Peyer's patch (tissue), 4 donors: ENCODE measurements at places on chromosomes 1 and 21.
A peak's percentile ranks its signal among the peaks of the same experiment; 100 is the strongest.

- DNase-seq: no peak
These were observed 71.6 kb downstream of the SH3BGR start for GRCh38 chr21:39523399-39523798.

DNA sequence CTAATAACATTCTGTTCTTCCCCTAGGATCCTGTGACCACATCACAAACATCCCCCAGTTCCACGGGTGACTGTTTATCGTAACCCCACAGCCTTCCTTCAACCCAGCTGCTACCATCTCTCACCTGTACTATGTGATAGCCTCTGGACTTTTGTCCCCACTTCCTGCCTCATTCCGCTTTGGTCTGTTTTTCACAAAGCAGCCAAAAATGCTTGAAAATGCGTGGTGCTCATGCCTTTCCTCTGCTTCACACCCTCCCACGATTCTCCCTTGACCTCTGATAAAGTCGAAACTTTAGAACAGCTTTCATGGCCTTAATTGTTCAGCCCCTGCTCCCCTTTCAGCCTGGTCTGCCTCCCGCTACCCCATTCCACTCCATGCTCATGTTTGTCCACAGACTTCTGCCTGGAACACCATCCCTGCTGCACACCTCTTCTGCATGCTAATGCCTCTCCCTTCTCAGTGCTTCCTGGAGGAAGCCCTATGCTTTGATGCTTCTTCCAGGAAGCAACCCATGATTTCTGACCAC lies 165.6 kb downstream of the PLPP3 start:
- DNase-seq: no peak

DNA sequence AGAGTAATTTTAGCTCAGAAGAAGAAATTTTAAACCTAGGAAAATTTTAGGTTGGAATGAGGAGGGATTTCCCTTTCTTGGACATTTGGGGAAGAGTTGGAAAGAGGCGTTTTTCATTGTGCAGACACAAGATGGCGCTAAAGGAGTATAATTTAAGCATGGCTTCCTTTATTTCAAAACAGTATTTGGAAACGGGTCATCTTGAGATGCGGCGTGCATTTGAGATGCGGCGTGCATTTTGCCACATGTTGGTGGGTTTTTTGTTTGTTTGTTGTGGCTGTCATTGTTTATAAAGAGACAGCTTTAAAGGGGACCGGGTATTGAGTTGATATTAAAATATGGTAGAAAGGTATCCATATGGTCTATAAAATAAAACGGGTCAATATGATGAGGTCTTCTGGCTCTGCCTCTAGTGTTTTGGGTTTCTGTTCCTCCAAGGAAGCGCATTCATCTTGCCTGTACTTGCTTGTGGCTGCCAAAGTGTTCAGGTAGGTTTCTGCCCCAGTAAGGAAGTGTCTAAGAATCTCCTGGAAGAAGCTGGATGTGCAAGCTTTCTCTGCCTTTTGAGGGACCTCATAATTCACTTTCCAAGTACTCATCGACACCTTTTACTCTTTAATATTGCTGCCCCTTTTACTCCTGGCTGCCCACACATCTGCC lies 210.3 kb downstream of the SLC35F3 start:
- no peak for DNase-seq

DNA sequence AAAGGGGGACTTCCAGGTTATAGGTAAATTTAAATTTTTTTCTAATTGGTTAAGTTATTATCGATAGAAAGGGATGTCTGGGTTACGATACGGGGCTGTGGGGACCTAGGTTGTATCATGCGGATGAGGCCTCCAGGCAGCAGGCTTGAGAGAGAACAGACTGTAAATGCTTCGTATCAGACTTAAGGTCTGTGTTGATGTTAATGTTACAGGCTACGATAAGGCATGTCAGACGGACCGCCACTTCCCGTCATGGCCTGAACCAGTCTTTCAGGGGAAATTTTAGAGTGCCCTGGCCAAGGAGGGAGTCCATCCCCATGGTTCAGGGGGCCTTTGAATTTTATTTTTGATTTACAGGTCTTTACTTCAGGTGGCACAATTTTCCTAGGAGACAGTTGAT lies 16.7 kb downstream of the ABCG1 start:
- no peak for DNase-seq

- DNase-seq: no peak
These were observed 3.2 kb downstream of the ID3 start for GRCh38 chr1:23555986-23556634.

GRCh38 chr1:35807614-35808449 lies at the start of gene AGO4:
TSS of gene AGO4 (plus strand) at chr1:35808016. CDS start at chr1:35808417, 401 bp downstream.
- DNase-seq: peak; percentile 38

DNA sequence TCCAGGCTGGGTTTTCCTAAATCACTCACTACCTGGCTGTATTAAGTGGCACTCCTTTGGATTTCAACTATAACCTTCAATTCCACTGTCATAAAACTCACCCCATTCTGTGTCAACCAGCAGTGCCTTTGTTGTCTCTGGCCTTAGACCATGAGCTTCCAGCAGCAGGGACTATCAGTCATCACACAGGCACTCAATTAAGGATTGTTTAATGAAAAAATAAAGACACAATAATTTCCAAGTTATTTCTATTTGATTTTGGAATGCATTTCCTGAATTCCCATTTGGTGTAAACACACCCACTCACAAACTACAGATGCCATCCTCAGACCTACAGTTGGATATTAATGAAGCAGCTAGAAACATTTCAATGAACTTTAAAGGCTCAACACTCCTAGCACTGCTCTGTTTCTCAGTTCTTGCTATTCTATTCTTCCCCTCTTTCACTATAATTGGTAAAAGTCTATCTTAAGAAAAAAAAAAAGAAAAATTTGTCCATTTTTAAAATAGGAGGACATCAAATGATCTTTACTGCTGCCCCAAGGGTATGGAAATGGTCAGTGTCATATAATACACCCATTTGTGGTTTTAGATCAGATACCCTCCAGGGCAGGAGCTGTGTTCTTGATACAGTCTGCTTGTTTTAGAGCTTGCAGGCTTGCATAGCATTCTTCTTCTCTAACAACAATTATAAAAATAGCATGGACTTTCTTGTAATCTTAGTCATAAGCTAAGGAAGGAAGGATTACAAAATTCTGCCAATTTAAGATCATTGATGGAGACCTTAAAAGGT lies 156.4 kb downstream of the PTGER3 start:
- DNase-seq: no peak

DNA sequence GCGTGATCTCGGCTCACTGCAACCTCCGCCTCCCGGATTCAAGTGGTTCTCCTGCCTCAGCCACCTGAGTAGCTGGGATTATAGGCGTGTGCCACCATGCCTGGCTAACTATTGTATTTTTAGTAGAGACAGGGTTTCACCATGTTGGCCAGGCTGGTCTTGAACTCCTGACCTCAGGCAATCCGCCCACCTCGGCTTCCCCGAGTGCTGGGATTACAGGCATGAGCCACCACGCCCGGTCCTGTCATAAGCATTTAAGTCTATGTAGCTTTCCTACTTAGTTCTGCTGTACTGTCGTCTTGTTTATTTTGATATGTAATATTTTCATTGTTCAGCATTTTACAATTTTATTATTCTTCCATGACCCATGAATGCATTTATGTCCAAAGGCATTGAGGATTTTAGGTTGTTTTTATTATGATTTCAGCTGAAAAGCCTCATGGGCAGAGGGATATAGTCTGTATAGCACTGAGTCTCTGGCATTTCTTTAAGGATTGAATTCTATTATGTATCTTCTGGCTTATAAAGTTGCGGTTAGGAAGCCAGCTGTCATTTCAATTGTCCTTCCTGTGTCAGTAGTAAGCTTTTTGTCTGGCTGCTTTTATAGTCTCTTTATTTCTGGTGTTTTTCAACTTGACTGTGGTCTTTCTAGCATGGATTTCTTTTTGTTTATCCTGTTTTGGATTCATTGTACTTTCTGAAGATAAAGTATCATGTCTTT lies 9.2 kb downstream of the AGPAT3 start:
- DNase-seq: no peak
